Esophagus squamous epithelium (tissue), 5 donors: ENCODE measurements at places on chromosomes 4 and X.

DNA sequence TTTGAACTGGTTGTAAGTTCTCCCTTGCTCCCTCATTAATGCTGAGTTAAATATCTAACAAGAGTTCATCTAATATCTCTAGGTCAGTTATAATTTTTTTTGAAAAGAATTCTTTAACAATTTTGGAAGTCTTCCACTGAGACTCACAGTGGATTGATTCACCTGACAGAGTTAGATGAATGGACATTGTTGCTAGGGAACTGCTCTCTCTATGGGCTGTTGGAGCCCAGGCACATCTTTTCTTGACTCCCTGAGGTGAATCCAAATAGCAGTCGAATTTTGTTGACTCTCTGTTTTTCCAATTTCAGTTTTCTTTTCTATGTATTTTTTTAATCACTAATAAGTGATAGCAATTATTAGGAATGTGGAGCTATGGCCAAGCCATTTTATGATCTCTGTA, 996.1 kb upstream of the PABPC4L start:
- DNase-seq, result no peak

DNA sequence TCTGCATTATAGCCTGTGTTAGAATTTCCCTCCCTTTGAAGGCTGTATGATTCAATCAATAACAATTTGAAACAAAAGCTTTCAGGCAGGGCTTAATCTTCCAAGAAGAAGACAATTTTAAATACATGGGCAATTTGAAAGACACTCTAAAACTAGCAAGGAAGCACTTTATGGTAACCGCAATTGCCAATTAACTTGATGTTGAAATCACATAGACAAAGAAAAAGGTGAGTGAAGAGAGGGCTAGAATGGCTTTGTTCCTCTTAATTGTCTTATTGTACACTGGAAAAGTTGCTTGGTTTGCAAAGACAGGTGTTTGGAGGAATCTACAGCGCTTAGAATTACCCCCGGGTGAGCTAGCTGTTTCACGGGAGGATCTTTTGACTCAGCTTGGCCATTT, 74.4 kb upstream of the PRKX start:
- no peak for DNase-seq

GRCh38 chrX:9921407-9921806, 45.8 kb upstream of the CLDN34 start:
- DNase-seq, result no peak

DNA sequence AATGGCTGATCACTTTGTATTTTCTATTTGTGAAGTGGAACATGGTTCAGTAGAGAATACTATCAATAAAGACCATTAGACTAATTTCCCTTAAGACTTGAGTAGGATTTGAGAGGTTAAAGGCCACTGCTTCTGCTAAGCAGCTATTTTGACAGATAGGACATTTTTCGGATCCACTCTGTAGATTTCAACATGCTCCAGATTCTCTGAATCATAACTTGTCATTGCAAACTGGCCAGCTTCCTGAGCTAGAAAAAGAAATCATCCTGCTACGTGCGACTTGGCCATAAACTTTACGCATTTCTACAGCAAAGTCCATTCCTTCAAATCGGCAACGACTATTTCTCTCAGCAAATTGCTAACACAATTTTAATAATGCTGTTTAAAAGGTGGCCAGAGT, 55.2 kb downstream of the MGST2 start:
- DNase-seq, result no peak

- no peak for DNase-seq
Observed at GRCh38 chrX:107723511-107723910, 52.1 kb downstream of the TSC22D3 start.

DNA sequence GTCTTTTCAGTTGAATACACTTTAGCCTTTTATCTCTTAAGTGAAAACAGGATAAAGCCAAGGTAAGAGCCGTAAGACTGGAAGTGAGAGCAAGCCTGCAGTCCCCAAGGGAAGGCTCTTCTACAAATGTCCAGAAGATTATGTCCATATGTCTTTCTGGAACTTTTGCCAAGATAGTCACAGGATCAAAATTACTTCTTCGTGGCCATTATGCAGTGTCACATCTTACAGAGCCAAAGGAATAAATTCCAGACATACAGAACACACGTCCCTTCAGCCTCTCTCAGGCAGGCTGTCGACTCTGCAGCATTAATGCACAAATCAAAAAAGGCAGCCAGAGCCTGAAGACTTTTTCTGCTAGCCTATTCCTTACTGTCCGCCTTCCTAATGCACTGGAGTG, 10.9 kb upstream of the GATB start:
- DNase-seq, result no peak

DNA sequence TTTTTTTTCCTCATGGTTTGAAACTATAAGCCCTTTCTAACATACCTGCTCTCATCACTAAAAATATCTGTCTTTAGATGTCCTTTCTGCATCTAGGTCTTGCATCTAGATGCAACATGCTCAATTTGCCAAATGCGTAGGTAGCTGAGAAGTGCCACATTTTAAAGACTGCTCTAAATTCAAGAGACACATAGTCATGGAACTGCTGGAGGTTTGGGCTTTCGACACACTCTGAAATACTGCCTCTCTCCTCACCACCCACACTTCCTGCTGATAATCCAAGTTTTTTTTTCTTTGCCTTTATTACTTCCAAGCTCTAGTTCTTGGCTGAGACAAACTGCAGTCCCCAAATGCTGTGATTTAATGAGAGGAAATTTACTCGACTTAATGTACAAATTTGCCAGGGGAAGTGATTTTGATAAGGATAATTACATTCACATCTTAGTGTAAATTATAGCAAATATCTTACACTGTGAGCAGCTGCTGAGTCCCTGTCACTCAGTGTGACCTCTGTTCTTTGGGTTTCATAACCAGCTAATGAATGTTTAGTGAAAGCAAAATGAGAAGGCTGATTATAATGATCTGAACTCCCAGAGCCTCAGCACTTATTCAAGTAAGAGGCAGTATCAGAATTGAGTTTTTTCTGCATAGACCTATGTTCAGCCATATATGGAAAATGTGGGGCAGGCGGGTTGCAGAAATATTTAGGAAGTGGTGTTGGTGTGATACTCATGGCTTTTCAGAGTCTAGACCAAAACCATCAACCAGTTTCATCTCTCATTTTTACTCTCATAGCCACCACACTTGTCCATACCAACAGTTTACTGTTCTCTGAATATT, 31.3 kb downstream of the DRD5 start:
- no peak for DNase-seq

GRCh38 chrX:153727123-153727931, 2.7 kb downstream of the ABCD1 start:
- DNase-seq, result no peak

- DNase-seq, result no peak
Observed at GRCh38 chr4:8774071-8774470, 97.6 kb downstream of the HMX1 start.

- no peak for DNase-seq
Observed at GRCh38 chr4:139279760-139280620, at the start of gene MGARP. Gene MGARP (minus strand): TSS chr4:139280225. CDS start chr4:139280158, 67 bp downstream.

DNA sequence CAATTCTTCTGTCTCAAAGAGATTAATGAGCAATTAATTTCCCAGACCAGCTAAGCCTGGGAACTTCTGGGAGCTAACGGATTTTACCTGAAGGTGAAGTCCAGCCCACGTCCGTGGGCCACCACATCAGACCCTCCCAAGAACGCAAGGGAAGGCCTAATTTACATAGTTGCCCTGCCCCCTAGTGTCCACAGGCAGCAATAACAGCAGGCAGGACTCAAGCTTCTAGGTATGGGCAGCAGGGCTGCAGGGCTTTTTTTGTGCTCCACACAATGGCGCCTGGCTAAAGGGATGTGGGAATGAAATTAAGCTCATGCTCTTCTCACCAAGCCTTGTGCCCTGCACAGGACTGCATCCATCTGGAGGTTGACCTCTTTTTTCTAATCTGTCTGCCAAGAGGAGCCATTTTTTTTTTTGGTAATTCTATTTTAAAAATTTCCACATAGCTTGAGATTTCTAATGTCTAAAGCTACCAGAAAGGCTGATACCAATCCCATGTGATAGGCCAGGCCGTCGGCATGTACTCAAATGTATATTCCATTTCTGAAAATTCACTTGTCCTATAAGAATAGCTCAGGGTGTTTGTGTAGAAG, 111.9 kb upstream of the TMEM164 start:
- DNase-seq, result no peak

DNA sequence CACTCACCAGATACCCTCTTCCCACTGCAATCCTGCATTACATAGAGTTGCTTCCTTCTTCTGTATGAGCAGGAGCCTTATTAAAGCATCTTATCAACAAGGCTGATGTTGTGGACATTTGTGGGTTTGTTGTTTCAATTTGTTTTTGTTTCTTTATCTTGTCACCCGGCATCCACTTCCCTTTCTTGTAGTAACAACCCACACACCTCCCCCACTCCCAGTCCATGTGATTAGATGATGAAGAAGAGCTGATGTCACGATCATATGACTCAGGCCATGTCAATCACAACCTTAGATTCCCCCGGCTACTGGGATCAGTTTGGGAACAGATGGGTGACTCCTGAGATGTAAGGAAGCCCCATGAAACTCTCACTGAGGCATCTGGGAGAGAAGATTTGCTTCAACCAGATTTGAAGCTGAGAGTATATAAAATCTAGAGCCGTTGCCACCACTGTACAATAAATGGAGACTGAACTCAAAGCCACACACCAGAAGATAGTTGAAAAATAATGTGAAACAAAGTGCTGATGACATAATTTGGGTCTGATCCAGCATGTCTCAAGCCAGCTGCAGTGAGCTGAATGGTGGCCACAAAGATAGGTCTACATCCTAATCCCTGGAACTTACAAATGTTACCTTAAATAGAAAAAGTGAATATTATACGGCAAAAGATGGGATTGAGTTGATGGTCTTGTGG, 34.1 kb upstream of the SRD5A3 start:
- DNase-seq, result no peak

DNA sequence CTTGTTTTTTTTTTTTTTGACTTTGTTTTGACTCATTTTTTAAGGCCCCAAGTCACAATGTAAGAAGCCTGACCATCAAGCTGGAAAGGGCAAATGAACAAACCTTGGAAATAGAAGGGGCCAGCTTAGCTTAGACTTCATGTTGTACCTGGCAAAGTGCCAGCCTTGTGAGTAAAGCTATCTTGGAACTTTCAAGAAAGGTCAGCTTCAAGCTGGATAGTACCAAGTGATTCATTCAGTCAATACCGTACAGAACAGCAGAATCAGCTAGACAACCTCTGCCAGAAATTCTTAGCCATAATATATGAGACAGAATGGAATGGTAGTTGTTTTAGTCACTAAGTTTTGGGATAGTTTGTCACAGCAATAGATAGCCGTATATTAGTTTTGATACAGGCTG, 1492.2 kb upstream of the TENM3 start:
- DNase-seq, result no peak

DNA sequence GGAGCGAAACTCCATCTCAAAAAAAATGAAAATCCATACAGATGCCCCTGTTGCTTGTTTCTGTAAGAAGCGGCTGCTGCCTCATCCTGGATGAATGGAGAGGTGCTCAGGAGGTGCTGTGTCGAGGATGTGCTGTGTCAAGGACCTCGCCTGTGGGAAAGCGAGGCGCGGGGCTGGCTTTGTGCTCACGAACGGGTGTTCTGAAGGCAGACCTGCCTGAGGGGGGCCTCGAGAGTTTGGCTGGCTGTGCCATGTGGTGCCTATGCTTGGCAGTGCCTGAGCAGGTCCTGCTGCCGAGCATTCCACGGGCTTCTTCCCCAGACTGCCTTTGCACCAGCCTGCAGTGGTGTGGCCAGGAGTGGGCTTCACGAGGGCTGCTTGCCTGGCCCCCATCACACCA, 61.5 kb downstream of the NSD2 start:
- no peak for DNase-seq

DNA sequence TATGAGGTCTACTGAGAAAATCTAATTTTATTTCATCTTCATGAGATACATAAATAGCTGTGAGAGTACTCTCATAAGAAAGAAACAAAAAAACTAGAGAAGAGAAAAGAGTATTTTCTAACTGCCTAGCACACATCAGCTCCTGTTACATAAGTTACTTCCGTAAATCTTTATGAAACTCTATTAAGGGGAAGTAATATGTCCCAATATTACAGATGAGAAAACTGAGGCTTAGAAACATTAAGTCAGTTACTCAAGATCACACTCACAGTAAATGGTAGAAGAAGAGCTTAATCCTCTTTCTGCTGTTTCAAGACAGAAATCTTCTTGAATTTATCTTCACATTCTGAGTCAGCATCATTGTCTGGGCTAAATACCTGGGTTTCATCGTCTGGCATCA, 164.1 kb downstream of the DTHD1 start:
- no peak for DNase-seq

DNA sequence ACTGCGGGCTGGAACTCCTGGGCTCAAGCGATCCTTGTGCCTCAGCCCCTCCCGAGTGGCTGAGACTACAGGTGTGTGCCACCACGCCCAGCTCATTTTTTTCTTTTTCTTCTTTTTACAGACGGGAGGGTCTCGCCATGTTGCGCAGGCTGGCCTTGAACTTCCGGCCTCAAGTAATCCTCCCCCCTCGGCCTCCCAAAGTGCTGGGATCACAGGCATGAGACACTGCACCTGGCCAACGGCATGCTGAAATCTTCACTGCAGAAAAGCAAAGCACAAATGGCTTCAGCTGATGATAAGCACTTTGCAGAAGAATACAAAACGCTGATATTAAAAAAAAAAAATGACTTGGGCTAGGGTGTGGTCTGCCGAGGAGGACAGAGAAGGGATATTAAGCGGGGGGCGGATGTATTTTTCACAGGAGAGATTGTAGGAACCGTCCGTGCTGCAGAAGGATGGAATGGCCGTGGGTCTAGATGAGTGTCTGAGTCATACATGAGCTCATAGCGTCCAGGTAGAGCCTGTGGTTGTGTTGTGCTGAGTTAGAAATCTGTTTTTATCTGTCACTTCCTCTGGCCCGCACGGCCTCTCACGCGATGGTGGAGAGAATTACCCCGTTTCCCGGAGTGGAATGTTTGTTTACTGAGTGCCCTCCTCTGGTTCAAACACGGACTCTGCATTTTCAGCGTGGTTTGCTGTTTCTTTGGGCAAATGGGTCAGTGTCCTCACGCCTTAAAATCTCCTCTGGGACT, 8.5 kb upstream of the AKAP17A start:
- DNase-seq, result no peak

GRCh38 chr4:125358453-125358852, 43.7 kb downstream of the FAT4 start:
- no peak for DNase-seq

DNA sequence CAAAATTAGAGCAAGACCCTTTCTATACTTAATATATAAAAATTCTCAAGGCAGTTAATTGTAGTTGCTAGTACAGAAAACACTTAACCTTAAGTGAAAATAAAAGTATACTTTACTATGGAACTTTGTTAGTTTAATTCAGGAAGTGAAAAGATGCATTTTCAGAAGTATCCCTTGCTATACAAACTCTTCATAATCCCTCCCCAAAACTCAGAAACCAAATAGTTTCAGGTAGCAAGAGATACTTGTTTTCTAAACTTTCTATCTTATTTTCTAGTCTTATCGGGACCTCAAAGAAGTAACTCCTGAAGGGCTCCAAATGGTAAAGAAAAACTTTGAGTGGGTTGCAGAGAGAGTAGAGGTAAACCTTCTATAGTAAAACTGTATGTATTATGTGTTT, 14.3 kb downstream of the PAICS start:
- no peak for DNase-seq

GRCh38 chr4:25235401-25235800, 1.6 kb downstream of the PI4K2B start:
- DNase-seq, result no peak

GRCh38 chrX:39667191-39667590, 430.6 kb downstream of the BCOR start:
- no peak for DNase-seq

GRCh38 chr4:176380352-176381157, 60.8 kb downstream of the SPCS3 start:
- no peak for DNase-seq
